ENCODE measurements at places on chromosomes 4 and X. TPM values are rescaled to one million over a fixed set of nuclear protein-coding genes. Genes with fewer than 3 reads are reported as not detected.

- H3K36me3 ChIP-seq: no peaks in the 10 kb centered on the region
- H3K4me3 ChIP-seq: no peak overlapping the region
- no peaks in the 10 kb centered on the region for H3K4me1 ChIP-seq
- no peak for DNase-seq
- H3K27ac ChIP-seq: no peak overlapping the region
- H3K27me3 ChIP-seq: no peaks in the 10 kb centered on the region
Observed at GRCh38 chr4:89161841-89162240, 50.5 kb downstream of the TIGD2 start.

PNCK gene
- total RNA-seq: not detected

- H3K4me1 ChIP-seq: 0 out of 2 replicates have a peak, but pooled peaks cover 4% of the 10 kb centered on the region
- no peak overlapping the region for H3K27ac ChIP-seq
- H3K27me3 ChIP-seq: no peaks in the 10 kb centered on the region
- no peaks in the 10 kb centered on the region for H3K36me3 ChIP-seq
Observed at GRCh38 chr4:98245226-98245625, 16.0 kb upstream of the RAP1GDS1 start.

GJB1 gene
- total RNA-seq: 37.6 TPM

DNA sequence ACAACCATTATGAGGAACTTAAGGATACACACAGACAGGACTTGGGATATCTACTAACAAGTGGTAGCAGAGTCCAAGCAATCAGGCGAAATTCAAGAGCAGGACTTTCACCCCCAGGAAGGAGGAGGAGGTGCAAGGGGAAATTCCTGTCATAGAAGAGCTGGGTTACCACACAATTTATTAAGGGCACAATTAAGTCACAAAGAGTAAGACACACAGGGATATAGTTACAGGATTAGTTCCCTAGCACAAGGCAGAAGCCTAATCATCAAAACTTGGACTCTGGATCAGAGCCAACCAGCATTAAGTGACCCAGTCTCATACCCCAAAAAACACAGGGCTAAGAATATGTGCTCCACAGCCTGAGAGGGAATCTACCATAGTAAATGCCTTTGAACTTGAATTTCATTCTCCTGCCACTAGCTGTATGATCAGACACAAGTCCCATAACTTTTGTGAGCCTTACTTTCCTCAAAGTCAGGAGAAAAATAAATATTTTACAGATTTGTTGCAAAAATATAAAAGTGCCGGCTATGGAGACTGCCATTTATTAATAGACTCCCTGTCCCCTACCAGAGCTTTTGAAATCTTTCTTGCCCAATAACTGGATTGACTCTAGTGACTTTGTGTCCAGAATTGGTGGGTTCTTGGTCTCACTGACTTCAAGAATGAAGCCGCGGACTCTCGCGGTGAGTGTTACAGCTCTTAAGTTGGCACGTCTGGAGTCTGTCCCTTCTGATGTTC is 87.0 kb downstream of the SYNPO2 start:
- H3K36me3 ChIP-seq: no peaks in the 10 kb centered on the region
- H3K27me3 ChIP-seq: no peaks in the 10 kb centered on the region
- no peak for DNase-seq
- H3K4me3 ChIP-seq: no peak overlapping the region
- no peak overlapping the region for H3K27ac ChIP-seq
- no peaks in the 10 kb centered on the region for H3K4me1 ChIP-seq

All from Caco-2 (cell line).